ENCODE measurements at places on chromosomes 11 and 22.

DNA sequence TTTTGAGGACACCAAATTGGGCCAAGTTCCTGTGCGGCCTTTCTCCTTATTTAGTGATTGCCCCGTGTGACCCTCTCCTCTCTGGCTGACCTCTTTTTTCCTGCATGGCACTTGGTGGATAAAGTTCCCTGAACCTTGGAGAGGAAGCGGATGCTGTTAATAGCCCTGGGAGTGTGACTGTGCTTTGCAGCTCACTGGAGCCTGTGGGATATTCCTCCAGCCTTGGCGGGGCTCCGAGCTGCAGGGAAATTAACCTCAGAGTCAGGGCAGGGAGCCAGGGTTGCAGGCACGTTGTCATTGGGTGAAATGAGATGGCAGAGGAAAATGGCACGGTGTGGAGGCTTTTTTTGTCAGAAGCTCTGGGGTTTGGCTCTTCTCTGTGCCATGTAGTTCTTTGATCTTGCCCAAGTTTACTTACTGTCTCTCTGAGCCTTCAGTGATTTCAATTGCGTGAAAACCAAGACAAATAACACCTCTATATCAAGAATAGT lies 965 bp downstream of the OR9Q1 start:
- no peak for DNase-seq

DNA sequence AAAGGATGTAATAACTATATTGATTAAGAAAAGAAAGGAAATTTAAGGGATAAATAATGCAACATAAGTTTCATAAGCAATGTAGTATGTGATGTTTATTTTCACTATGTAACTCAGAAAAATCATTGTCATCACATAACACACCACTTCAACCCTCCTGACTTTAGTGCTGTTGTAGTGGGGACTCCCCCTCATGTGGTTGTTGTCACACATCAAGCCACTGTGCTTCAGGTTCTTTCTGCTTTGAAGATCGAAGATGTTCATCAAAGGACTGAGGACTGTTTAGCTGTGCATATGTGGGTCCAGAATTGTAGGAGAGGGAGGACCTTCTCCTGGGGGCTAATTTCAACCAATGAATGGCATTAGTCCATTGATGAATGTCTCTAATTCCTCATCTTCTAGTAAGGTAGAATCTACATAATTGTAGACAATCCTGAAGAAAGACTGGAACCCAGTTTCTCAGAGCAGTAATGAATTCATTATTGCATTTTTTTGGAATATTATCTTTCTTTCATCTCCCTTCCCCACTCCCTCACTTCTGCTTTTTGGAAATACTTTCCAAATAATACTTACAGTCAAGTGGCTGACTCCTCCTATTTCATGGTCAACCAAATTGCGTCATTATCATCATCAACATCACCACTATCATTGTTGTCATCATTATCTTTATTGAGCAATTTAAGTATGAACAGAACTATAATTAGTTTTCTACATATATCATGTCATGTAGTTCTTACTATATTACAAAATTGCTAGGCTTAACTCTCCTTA lies 9.8 kb upstream of the CARD16 start:
- no peak for DNase-seq

DNA sequence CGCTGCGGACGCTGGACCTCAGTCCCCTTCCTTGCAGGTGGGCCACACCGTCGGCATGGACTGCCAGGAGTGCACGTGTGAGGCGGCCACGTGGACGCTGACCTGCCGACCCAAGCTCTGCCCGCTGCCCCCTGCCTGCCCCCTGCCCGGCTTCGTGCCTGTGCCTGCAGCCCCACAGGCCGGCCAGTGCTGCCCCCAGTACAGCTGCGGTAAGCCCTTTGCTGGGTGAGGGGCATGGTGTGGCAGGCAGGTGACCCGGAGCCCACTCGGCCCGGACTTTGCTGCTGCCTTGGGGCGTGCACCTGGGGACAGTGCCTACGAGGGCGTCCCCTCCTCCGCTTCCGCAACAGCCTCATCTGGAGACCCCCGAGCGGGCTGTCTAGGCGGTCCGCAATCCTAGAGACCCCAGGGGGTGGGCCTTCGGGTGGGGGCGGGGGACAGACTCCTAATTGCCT lies 25.4 kb upstream of the MUC5B start:
- DNase-seq, result no peak

DNA sequence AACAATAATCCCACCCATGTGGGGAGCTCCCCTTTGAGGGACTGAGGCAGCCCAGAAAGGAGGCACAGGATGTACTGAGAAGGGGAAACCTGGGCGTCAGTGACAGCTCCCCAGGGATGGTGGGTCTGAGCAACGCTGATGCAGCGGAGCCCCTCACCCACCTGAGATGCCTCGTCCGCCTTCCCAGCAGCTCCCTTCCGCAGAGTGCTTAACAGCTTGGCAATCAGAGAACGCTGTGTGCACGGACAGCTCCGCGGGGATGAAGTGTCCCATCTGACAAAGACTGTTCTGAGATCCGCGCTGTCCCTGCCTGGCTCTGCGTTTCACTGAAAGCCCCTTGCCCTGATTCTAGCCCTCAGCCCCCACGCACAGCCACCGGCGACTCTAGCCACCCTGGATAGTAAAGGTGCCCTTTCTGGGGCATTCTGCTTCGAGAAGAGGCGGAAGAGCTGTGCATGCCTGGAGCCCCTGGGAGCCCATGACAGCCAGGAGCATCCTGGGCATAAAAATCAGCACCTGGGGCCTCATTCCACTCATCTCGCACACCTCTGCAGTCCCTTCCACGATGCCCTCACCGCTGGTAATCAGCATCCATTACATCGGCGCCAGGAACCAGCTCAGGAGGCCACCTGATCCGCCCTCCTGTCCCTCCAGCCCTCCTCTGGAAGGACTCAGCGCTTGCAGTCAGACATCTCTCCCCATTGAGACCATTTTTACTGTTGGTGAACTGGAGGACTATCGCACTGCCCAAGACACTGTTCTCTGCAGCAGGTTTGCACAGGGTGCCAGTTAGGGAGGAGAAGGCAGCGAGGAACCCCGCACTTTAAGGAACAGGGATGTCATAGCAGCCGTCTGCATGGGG lies 10.7 kb downstream of the KCNJ5 start:
- DNase-seq, result no peak

GRCh38 chr11:96112192-96113128 lies 188.6 kb upstream of the MTMR2 start:
- no peak for DNase-seq

- DNase-seq, result no peak
These were observed 494.6 kb upstream of the FAT3 start for GRCh38 chr11:91730057-91730456.

- no peak for DNase-seq
These were observed 81.1 kb downstream of the PIWIL3 start for GRCh38 chr22:24693379-24693778.

Data from LNCaP clone FGC (cell line).